Mucosa of descending colon (tissue), 3 donors: ENCODE measurements at places on chromosomes 2 and 18. TPM values are rescaled to one million over a fixed set of nuclear protein-coding genes. Genes with fewer than 3 reads are reported as not detected.

DNA sequence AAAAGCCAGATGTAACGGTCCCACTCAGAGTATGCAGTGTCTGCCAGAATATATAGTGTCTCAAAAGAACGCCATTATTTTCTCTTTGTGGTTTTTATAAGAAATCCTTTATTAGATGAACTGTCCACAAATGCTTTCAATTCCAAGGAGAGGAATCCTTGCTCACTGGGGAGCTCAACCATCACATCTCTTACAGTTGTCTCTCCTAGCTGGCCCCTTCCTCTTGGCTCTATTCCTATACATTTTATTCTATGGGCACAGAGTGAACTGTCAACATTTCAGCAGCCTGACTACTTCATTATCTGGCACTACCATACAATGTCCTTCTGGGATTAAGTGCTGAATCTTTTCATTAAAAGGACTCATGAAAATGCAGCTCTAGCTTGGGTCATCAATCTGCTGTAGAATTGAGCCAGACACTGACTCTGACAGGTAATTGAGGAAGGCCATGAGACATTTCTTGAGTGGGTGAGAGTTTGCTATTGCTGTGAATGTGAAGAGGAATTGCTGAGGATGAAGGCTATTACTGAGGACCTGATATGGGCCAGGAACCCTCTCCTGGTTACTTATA, 96.5 kb upstream of the THOC1 start:
- no peak for DNase-seq

Gene RUFY4
- not detected for total RNA-seq

GRCh38 chr2:237980751-237981150, 13.9 kb downstream of the UBE2F start:
- no peak for DNase-seq

GRCh38 chr2:26292646-26293045, 47.9 kb downstream of the HADHB start:
- DNase-seq = no peak

Gene SLC19A3
- 28.8 TPM for total RNA-seq

Gene DHRS9
- total RNA-seq = 160 TPM

DNA sequence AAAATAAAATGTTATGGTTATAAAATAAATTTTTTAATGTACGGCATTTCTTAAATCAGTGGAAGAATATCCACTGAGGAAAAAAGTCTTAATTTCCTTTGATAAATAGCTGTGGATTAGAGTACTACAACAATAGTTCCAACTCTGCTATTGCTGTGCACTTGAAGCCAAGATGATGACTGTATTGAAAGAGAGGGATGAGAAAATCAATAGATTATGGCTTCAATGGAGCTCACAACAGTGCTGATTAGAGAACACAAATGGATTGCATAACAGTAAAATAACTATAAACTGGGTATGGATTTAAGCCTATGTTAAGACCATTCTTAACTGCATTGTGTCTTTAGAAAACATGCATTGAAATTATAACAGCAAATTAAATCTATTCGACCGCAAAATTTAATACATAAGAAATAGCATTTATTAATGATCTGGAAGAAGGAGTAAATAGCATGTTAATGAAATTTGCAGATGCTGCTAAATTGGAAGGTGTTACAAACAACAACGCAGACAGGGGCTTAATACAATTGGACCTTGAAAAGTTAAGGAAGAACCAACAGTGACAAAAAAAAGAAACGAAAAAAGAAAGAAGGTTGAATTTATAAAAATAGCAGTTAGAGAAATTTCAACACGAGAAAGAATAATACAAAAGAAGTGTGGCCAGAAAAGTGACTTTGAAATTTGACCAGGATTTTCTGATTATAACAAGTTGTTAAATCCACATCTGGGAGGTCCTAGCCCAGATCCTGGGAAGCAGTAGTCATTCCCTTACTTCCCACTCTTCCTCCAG, 8.6 kb upstream of the MAP3K20 start:
- DNase-seq = no peak

DNA sequence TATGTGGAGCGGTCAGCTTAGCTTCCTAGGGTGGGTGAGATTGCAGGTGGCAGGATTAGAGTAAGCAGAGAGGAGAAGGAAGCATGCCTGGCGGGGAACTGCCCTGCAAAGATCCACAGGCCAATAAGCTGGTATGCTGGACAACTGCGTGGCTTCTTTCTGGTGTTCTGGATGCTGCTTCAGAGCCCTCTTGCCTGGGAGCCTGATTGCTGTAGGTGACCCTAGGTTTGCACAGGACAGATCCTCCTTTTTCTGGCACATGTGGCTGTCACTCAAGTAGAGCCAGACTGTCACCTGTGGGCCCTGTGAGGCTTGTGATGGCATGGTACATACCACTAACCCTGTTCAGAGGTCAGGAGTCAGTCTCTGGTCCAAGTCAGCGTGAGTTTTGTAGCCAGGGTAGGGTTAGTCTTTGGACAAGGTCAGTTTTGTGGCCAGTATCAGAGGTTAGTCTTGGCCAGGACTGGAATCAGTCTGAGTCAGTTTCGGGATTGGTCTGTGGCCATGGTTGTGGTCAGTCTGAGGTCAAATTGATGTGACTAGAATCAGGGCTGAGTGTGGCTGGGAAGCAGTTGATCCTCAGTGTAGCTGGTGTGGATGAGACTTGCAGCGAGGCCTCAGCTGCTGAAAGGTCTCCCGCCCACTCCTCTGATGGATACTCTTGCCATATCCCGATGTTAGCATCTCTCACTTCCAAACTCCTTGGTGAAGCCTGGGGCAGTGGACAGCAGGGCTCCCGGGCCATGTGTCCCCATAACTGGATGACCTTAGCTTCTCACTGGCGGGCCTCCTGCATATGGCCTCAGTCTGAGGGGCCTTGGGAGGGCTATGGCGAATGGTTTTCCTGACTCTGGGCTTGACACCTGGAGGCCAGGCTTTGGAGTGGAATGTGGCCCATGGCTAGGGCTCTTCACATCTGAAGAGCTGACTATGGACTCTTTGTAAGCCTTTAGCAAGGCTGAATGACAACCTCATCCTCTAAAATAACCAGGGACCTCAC, 260.5 kb downstream of the DYSF start:
- no peak for DNase-seq

Gene ACSL3
- 93.0 TPM for total RNA-seq

DNA sequence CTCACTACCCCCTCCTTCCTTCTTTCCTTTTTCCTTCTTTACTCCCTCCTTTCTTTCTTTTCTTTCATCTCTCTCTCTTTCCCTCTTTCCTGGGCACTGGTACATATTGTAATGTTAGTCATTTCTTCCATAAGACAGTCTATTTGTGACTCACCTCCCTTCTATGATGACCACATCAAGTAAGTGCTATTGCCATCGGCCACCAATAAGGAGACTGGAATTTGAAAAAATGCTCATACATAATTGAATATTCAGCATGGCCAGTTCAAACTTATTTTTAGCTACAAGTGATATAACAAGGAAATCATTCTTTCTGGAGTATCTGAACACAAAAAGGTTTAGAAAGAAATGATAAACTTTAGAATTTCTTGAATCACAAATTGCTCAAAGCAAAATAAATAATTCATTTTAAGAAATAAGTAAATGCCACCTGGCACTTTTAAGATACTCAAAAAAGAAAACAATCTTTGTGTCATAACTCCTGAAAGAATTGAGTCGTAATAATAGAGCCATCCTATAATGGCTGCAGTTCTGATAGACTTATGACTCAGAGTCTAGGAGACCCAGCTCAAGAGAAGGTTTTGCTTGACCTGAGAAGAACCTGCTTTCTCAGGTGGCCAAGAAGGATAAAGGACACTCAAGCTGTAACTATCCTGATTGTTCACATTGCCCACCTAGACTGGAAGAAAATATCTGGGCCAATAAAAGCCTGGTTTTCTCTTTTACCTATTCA, 51.6 kb upstream of the CCBE1 start:
- no peak for DNase-seq
